ENCODE measurements at places on chromosomes 3 and 15.

DNA sequence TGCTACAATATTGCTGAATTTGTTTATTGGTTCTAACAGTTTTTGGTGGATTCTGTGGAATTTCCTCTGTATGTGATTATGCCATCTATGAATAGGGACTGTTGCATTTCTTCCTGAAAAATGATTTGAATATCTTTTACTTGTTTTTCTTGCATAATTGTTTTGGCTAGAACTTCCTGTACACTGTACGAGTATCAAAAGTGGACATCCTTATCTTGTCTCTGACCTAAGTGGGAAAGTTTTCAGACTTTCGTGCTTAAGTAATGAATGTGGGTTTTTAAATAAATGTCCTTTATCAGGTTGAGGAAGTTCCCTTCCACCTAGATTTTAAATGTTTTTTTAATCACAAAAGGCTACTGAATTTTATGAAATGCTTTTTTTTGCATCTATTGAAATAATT lies 203.8 kb upstream of the ATP10A start:
- DNase-seq, result no peak

DNA sequence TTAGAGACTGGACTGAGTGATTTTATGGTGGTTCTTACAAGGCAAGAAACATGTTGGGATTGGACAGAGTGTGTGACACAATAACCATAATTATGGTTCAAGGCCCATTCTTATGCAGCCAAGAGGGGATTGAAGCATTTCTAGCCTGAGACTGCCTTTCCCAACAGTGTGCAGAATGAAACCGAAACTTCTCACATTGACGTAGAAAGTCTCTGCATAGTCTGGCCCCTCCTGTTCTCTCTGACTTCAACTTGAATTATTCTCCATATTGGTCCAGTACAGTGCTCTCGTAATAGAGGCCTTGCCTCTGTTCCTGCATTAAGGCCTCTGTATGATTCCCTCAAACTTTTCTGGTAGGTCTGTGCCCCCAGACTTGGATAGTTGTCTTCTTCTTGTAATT lies 138.3 kb downstream of the DIPK2A start:
- DNase-seq, result no peak

- no peak for DNase-seq
These were observed 18.2 kb upstream of the ACOX2 start for GRCh38 chr3:58555203-58555602.

GRCh38 chr15:73885954-73886700 lies 12.8 kb downstream of the TBC1D21 start:
- no peak for DNase-seq

- DNase-seq, result no peak
These were observed 31.7 kb downstream of the TMEM212 start for GRCh38 chr3:171874879-171875278.

- DNase-seq, result no peak
These were observed 836.2 kb downstream of the AGBL1 start for GRCh38 chr15:86915811-86916331.

DNA sequence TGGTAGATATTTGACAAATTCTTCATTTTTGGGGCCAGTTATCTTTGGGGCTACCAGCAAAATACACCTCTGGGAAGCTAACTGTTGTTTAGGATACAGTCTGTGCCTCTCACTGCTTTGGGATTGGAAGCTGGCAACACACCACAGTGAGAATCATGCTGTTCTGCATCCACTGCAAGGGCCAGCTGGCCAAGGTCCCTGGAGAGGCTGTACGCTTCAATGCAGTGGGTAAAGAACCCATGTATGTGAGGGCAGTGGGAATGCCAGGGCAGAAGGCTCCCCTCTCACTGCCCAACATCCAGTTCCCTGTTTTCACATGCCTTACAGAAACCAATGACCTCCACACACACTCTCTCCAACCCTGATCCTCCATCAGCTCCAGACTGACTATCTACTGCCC lies 20.1 kb downstream of the ZDHHC3 start:
- DNase-seq, result no peak

DNA sequence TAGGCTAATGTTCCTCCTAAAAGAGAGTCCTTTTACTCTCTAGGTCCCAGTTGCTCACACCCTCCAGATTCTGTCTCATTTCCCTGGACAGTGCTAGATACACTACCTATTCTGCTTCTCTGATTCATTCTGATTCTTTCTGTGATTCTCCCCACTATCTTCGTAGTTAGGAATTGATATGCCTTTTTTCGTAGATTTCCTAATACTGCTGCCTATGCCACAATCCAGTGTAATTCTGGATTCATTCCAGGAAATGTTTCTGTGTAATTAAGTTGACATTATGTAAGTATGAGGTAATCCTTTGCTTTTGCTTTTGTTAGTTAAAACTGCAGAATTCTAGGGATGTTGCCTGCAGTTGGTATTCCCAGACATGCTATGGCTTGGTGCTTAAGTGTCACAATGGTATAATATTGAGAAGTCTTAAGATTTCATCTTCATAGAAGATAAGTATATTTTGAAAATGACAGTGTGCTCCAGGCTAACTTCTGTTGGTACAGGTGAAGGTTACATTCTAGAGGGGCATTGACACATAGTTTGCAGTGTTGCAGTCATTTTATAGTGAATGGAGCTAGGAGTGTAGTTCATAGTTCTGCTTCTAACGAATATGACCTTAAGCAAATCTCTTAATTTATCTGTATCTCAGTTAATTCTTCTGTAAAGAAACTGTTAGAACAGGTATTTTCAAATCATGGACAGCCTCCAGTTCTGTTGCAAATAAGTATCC lies 54.3 kb downstream of the RIOX2 start:
- no peak for DNase-seq

- no peak for DNase-seq
These were observed 364.0 kb downstream of the ZIC1 start for GRCh38 chr3:147773116-147773630.

DNA sequence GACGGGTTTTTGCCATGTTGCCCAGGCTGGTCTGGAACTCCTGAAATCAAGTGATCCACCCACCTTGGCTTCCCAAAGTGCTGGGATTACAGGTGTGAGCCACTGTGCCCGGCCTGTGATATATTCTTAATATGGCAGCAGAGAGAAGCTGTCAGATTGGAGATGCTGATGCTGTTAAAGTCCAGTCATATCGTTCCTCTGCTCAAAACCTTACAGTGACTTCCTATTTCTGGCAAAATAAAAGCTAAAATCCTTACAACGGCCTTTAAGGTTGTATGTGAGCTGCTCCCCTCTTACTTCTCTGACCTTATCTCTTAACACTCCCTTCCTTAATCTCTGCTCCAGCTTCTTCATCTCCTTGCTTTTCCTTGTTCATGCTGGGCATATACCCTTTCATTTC lies 26.6 kb upstream of the MGA start:
- DNase-seq, result no peak

- DNase-seq, result no peak
These were observed 131.3 kb downstream of the TJP1 start for GRCh38 chr15:29690765-29691475.

DNA sequence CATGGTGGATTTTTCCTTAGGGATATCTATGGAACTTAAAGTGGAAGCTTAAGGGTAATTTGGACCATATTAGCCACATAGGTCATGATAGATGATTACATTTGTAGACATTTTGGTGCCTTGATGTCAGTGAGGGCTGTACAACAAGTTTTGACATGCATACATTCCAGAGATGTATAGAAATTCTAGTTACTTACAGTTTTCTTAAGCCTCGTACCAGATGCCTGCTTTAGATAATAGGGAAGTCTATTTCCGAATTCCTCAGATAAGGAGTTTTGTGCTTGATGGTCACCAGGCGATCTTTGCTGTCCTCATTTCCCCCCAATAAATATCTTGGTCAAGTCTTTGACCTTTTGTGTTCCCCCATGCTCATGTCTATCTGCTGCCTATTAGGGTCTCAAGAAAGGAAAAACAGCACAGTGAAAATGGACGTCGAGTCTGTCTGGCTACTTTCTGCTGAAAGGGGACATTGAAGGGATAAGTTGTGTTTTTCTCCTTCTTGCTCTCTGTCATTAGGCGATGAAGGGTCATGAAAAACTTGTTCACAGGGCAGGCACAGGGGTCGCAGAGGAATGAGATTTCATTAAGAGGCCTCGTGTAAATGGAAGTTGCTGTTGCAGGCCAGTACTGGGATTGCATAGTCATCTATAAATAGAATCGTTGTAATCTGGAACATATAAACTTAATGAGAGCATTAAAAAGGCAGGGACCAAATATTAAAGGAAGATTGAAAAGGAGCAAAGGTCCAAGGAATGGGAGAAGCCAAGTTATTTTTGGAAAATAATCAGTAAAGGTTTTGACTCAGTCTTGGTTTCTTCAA lies 20.0 kb upstream of the SENP7 start:
- DNase-seq, result no peak

DNA sequence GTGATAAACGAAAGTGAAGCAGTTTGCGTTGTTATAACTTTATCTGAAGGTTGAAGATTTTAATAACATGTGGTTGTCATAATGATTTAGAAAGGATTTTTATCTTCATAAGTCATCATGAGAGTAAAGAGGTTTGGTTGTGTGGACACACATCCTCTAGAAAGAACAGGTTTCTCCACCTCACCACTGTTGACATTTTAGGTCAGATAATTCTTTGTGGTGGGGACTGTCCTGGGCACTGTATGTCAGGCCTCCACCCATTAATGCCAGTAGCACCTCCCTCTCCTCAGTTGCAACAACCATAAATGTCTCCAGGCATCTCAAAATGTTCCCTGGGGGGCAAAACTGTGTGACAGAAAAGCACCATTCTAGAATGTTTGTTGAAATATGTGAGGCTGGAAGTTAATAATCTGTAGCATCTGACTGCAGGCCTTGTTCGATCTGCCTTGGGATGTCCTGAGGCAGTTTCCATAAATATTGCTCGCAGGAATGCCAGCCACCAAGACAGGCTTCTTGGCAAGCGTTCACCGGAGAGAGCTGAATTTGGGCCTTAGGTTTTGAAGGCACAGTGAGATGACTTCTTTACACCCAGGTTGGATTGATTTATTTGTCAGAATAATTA lies 100.1 kb downstream of the ADAMTSL3 start:
- DNase-seq, result no peak

GRCh38 chr3:131338948-131339640 lies 42.5 kb upstream of the NUDT16 start:
- DNase-seq, result no peak

DNA sequence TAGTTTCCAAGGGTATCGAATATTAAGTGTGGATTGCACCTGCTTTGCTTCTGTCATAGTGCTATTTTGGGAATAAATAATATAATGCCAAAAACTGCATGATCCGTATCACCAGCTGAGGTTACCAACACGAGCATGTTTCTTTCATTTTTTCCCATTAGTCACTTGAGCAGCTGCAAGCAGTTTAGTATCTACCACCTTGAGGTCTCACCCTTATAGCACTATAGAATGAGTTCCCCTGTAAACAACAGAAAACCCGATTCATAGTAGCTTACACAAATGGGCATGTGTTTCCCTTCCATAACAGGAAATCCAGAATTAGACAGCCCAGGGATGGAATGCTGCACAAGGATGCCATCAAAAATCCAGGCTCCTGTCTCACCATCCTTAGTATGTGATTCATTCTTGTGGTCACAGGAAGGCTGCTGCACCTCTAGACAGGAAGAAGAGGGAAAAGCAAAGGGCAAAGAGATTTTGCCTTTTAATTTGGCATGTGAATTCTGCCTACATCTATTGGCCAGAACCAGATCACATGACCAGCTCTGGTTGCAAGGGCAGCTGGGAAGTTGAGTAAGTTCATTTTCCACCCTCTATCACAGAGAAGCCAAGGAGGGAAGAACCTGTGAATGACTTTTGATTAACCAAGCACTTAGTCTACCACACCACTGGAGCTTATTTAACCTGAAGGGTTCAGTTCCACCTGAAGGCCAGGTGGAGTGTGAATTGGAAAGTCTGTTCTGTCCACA lies 91.3 kb upstream of the SLC25A36 start:
- no peak for DNase-seq

- no peak for DNase-seq
These were observed 850 bp upstream of the SLC41A3 start for GRCh38 chr3:126084768-126085180.

DNA sequence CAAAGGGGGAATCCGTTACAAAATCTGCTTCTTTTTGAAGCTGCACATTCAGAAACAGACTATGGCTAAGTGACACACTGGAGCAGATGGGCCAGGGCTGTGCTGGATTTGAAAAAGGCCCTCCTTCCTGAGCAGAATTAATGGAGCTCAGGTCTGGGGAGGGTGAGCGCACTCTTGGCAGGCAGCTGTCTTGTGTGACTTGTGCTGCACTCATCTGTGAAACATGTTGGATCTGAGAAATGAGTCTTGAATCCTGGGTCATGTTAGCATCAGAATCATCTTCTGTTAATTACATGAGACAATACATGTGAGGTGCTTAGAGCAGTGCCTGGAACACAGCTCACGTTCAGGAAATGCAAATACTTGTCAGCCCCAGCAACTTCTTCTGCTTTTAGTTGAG lies 219.6 kb downstream of the THSD4 start:
- DNase-seq, result no peak

Measured in transverse colon (tissue), 4 donors.